Nucleus accumbens (tissue), 56 donors: ENCODE measurements at places on chromosomes 5 and 9.

GRCh38 chr5:162711244-162711643 lies 643.7 kb downstream of the GABRG2 start:
- no peak for DNase-seq

DNA sequence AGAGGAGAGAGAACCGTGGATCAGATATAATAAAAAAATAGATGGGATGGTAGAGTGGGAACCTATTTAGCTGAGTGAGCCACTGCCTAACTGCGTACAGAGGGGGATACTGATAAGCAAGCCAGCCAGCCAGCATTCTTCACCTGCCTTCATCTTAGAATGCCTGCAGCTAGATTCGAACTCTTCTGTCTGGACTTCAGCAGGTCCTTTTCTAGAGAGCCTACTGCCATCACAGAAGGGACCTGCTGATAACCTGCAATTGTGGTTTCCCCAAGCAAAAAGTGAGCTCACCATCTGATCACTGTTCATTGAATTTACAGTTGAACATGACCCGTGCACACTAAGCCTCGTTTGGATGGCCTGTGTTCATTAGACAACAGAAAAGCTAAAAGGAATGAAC lies 109.4 kb downstream of the CDC42SE2 start:
- DNase-seq, result no peak

DNA sequence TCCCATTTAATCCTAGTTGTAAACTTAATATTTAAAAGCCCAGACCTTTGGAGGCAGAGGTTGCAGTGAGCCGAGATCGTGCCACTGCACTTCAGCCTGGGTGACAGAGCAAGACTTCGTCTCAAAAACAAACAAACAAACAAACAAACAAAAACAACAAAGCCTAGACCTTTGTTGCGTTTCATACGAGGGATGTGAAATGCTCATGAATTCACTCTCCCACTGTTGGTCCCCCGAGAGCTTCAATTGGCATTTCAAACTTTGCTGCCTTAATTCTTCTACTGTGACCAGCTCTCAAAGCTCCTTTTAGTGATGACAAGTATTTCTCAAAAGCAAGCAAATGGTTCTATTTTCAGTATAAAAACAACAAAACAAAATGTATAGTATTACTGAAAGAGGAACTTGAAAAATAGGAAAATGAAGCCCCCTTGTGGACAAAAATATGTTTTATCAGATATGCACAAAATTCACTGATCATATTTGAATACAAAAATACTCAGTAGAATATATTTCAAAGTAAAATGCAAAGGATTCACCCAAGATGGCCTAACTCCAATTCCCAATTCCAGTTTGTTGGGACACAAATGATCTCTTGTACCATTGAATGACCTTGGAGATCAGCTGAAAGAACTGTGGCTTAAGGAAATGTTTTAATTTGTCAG lies 140.4 kb downstream of the ESM1 start:
- no peak for DNase-seq

GRCh38 chr9:105198865-105199264 lies 45.6 kb upstream of the SLC44A1 start:
- no peak for DNase-seq

DNA sequence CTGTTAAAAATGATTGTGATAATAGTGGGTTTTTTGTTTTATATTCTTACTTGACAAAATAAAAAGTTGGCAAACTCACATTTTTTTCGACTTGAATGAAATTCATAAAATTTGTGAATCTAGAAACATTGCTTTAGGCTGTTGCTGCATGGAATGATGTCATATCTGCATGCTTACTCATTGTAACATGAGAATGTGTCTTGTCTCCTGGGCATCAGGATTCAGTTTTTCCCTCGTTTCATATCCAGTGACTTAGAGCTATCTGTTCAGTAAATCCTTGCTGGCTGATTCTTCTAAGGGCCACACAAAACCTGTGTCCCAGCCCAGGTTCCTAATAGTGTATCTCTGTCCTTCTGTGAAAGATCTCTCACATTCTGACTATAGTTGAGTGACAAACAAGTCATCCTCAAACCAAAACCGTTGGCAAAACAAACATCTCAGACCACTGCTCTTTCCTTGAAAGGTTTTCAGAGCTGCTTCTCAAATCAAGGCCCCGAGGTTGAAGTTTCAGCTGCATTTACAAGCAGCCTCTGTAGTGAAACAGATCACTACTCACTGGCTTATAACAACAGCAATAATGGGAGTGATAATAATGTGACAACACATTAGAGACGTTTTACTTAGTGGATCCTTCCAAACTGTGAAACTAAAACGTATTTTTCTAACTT lies 95.0 kb downstream of the NPR3 start:
- no peak for DNase-seq

GRCh38 chr5:108636135-108636853 lies 111.4 kb upstream of the FER start:
- DNase-seq, result no peak

- DNase-seq, result no peak
Measured at GRCh38 chr5:174305241-174305681, 259.8 kb downstream of the NSG2 start.

- DNase-seq, result no peak
Measured at GRCh38 chr5:181191526-181192336, 13.3 kb downstream of the TRIM7 start.

GRCh38 chr5:149666212-149666852 lies 63.8 kb upstream of the PPARGC1B start:
- no peak for DNase-seq

DNA sequence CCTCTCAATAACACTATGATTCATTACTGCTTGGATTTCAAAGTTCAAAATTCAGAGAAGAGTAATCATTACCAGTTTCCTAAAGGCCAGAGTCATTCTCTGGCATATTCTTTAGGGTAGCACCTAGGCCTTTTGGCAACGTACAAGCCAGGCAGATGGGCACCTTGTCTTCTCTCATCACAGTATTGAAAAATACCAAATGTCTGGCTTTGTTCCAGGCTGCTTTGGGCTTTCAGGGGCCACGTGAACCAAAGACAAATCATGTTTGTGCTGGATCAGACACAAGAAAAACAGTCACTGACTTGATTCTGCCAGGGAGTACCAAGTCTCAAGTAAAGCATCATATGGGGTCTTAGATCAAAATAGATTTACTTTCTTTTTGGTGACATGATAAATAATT lies 15.5 kb downstream of the MEGF9 start:
- DNase-seq, result no peak

GRCh38 chr9:77563174-77563573 lies 84.9 kb downstream of the GNA14 start:
- DNase-seq, result no peak

DNA sequence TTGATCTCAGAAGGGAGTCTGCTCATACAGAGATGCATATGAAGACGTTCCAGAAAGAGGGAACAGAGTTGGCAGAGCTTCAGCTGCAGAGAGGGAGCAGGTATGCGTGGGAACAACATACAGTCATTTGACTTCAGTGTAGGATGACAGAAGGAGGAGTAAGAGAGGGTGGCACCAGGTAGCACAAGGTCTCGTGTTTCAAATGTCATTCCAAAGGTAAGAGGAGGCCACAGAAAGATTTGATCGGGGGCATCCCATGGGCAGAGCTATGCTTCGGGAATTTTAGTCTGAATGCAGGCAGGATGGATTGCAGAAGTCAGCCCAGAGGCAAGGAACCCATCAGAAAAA lies 367.1 kb downstream of the CDK5RAP2 start:
- no peak for DNase-seq

DNA sequence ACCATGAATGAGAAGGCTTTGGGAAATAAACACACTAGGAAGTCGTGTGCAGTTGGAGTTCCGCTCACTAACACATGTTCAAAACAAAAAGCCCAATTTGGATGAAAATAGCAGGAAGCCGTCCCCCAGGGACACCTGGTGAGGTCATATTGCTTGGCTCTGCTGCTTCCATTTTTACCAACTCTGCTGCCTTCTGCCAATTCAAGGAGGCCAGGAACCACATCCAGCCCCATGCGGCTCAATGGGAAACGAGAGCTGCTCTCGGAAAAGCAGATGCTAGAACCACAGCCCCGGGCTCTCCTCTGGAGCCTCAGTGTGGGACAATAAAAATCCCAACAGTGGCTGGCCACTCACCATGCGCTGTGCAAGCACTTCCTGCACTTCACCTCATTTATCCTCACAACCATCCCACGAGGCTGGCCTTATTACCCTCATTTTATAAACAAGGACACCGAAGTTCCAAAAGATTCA lies 13.4 kb downstream of the ADAM19 start:
- DNase-seq, result no peak

GRCh38 chr5:154243736-154244135 lies 53.2 kb downstream of the GALNT10 start:
- no peak for DNase-seq

DNA sequence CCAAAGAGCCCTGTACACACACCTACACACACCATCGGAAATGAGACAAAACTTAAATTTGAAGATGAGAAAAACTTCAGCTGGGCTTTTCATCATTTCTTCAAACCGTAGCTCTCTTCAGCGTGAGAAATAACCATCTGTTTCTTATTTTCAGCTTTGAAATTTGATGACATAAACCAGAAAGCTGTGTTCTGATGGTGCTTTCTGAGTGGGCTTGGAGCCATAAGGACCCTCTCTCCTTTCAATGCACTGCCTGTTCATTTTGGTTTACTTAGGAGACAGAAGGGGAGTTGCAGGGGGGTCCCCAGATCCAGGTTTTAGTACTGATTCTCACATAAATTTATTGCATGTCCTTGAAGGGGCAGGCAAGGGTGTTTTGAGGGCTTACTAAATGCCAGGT lies 9.5 kb downstream of the FBXO10 start:
- DNase-seq, result no peak

DNA sequence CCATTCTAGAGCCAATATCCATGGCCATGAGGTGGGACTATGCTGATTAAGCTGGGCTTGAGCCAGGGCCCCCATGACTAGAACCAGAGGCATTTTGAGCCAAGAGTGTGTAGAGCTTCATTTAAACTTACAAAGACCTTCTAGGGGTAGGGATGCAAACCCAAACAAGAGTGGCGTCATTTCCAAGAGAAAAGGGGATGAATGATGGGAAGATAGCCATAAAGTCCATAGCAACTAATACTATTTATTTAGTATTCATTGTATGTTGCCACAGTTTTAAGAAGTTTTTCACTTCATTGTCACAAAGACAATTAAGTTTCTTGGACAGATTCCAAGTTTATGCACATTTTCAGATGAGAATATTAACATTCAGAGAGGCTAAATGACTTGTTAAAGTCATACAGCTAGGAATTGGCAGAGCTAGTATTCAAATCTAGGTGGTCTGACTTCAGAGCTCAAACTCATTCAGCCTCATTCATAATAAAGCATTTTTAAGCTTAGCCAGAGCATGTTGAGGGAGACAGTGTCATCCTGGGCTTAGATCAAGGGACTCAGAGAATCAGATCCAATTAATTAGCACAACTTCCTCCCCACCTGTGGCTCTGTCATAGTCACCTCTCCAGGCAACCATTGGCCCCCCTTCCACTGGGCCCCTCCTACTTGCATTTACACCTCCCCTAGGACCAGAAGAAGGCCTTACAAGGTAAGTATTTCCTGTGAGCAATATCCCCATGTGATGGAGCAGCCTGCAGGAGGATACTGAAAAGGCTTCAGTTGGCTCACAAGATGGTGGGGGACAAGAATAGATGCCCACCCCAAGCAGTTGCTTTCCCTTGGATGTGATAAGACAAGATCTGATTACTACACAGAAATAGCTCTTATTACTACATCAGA lies 95.0 kb upstream of the PCSK1 start:
- DNase-seq, result no peak

GRCh38 chr5:157245476-157245875 lies 20.4 kb upstream of the CYFIP2 start:
- DNase-seq, result no peak

- DNase-seq, result no peak
Measured at GRCh38 chr5:160071916-160072315, 47.3 kb downstream of the PWWP2A start.

- no peak for DNase-seq
Measured at GRCh38 chr5:94402096-94402495, 216.3 kb downstream of the KIAA0825 start.

DNA sequence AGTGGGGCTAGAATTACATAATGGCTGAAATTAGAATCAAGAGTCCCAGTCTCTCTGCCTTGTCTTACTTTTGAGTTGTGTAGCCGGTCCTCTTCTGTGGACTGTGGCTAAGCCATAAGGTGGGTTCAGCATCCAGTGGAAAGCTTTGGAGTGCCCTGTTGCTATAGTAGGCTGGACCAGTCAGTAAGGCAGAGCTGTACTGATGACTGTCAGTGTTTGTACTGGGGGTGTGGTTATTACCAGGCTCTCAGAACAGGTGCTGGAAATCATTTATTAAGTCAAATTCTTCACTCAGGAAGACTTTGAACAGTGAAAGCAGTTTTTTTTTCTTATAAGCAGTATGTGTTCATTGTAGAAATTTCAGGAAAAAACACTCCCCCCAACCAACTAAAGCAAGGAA lies 129.4 kb downstream of the ZSWIM6 start:
- DNase-seq, result no peak

DNA sequence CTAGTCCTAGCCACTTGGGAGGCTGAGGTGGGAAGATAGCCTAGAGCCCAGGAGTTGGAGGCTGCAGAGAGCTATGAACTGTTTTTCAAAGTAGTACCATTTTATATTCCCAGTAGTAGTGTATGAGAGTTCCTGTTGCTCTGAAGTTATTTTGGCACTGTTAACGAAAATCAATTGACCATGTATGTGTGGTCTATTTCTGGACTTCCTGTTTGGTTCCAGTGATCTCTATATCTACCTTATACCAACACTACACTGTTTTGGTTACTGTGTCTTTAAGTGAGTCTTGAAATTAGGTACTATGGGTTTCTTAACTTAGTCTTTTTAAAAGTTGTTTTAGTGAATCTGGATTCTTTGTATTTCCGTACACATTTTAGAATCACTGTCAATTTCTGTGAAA lies 13.6 kb downstream of the SLF1 start:
- no peak for DNase-seq

DNA sequence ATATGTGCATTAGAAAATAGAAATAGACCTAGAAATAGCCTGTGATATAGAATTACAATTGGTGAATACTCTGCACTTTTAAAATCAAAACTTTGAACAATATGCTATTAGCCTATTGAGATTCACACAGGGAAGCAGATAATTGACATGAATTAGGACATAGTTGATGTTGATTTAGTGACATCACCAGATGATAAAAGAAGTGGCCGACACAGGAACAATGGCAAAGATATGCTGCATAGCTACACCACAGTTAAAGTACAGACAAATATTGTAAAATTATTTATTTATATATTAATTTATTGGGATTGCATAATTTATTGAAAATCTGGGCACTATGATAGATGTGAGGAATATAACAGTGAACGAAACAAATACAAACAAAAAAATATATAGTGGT lies 261.5 kb upstream of the CCNH start:
- no peak for DNase-seq

GRCh38 chr9:133887540-133888047 lies 104.5 kb downstream of the VAV2 start:
- no peak for DNase-seq

- DNase-seq, result no peak
Measured at GRCh38 chr5:69492923-69493395, 369 bp downstream of the OCLN start.

- no peak for DNase-seq
Measured at GRCh38 chr5:103600086-103600485, 37.5 kb upstream of the NUDT12 start.

- DNase-seq, result no peak
Measured at GRCh38 chr9:126869368-126869767, 8.9 kb downstream of the ZBTB34 start.
